ENCODE measurements at places on chromosomes 1 and 21. TPM values are rescaled to one million over a fixed set of nuclear protein-coding genes. Genes with fewer than 3 reads are reported as not detected.

DNA sequence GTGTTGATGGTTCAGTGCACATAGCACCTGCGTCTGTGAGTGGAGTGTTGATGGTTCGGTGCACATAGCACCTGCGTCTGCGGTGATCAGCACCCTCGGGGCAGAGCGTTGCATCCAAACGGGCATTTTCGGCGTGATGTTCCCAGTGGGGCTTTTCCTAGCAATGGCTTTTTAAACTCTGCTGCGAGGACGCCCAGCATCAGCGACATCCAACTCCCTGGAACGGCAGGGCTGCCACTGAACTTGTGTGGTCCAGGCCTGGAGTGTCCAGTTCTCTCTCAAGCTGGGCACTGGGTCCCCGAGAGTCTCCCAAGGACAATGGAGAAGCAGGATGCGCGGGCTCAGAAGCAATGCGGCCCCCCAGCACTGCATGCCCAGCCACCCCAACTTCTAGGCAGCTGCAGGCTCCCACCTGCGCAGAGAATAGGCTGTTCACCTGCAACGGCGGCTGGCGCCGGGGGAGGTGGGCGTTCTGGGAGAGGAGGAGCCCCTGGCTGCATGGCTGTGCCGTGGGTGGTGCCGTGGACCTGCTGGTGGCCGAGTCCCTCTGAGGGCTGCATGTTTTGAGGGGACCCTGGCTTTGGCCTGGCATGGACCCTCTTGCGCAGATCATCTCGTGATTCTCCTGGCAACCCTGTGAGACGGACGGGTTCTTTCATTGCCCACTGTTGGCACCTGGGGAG, 10.1 kb upstream of the C1orf174 start:
- H3K4me1 ChIP-seq, result no peaks in the 10 kb centered on the region
- no peak for DNase-seq
- H3K4me3 ChIP-seq, result no peak overlapping the region
- H3K36me3 ChIP-seq, result no peaks in the 10 kb centered on the region

DNA sequence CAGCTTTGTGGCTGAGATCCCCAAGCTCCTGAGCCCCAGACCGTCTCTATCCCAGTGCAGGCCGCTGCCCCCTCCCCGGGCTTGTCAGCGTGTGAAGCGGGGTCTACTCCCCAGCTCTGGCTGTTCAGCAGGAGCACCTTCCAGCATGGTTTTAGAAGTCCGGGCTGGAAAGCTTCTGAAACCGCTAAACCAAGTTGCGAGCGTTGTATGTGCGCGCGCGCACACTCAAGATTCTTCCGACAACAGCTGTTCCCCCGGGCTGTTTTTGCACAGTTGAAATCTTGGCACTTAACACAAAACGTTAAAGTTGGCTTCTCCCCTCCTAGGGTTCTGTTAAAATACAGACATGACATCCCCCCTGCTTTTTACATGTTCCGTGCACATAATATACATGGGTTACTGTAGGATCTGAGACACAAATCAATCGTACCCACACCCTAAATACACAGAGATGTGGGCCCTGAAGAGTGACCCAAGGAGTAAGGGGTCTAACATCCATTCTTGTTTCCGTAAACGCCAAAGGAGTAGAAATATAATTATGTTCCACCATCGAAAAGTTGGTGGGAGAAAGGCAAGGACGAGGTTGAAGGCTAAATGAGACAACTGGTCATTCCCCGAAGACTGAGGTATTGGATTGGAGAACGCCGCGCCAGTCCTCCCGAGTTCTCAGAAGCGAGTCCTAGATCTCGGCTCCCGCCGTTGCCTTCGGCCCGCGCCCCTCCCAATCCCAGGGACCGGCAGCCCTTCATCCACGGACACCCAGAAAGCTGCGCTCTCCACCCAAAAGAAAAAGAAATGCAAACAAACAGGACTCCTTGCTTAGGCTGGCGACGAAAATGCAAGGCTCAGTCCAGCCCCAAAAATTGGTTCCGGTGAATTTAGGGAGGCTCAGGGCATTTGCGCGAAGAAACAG, 1.3 kb downstream of the TBX15 start:
- DNase-seq, result no peak
- peak overlapping the region; percentile 77 for H3K4me3 ChIP-seq
- H3K36me3 ChIP-seq, result no peaks in the 10 kb centered on the region
- peak overlapping the region; percentile 85 for H3K27ac ChIP-seq
- H3K27me3 ChIP-seq, result no peaks in the 10 kb centered on the region

- H3K36me3 ChIP-seq, result no peaks in the 10 kb centered on the region
- H3K27ac ChIP-seq, result peak overlapping the region; percentile 44
- H3K27me3 ChIP-seq, result no peaks in the 10 kb centered on the region
Observed at GRCh38 chr21:34807146-34807880, 138.5 kb downstream of the CLIC6 start.

Gene GPR52
- total RNA-seq, result 2.9 TPM

Gene TLCD4
- 9.8 TPM for total RNA-seq

Gene GPX7
- total RNA-seq, result 4.2 TPM

Measured in gastrocnemius medialis (tissue), 4 donors.